ENCODE measurements at places on chromosomes 7 and 10.
A peak's percentile ranks its signal among the peaks of the same experiment; 100 is the strongest.

DNA sequence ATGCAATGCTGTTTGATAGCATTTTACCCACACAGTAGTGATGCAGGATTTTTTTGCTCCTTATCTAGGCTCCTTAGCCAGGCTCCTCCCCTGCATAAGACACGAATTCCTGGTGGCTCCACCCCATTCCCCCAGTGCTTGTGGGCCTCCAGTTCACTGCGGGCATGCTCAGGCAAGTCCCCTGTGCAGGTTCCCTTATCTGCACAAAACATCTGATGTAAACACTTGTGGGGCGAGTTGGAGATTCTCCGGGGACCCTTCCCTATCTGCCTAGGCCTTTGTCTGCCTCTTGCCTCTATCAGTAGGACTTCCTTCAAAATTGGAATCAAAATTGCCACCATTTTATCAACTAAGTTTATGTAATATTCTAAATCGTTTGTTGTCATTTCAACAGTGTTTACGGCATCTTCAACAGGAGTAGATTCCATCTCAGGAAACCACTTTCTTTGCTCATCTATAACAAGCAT is 5.4 kb upstream of the STK17A start:
- DNase-seq = peak; percentile 77

GRCh38 chr10:129772468-129773358 is 191.4 kb downstream of the EBF3 start:
- no peak for DNase-seq

DNA sequence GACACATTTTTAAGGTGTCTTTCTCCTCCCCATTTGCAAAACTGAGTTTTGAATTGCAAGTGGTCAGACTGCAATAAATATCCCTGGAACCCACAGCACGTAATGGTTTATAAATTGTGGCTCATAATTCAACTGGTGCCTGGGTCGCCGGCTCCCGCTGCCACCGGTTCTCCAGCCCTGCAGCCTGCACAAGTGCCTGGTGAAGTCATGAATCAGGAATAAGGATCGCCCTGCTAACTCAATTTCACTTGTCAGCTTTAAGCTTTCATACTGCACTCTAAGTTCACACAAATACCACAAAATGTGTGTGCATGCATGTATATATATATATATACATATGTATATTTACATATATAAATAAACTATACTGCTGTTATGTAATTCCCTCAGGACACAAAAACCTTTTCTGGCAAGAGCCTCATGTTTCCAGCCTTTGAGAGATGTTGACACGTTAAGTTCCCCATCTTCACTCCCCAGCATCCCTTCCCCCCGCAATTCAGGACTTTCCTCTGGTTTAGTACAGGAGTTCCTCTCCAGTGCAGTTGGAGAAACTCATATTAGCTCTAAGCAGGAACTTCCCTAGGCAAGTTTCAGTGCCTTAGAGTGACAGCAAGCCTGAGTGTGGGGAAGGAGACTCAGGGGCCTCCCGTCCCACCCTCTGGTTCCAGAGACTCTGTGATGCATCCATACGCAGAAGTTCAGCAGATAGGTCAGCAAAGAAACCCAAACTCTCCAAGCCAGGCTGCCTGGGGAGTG is 129.2 kb upstream of the UNC5B start:
- no peak for DNase-seq

DNA sequence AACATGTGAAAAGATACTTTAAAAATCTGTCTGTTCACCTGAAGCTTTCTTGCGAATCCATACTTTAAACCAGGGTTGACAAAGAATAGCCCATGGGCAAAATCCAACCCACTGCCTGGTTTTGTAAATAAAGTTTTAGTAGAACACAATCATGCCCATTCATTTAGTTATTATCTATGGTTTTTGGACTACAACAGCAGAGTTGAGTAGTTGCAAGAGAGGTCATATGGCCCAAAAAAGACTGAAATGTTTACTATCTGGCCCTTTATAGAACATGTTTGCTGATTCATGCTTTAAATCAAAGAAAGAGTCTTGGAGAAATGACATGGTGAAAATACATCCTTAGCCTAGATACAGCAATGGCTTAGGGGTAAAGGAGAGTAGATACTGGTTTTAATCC is 356.2 kb downstream of the RNLS start:
- no peak for DNase-seq

DNA sequence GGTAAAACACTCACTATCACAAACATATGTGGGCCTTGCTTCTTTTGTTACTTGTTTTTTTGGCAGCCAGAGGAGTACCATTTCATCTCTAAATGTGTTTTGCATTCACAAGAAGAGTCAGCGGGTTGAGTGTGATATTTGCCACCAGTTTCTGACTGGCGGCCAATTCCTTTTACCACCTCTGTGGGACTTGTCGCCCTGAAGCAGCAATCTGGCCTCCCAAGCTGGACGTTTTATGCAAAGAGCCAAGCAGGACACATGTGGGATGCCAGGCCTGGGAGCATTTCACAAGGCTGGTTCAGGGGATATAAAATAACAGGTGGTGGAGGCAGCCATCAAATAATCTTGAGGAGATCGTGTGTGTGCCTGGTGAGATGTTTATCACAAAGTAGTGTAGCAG is 61.8 kb upstream of the TRIL start:
- DNase-seq = peak; percentile 83

- DNase-seq = no peak
Measured at GRCh38 chr7:71739520-71740173, 607.7 kb downstream of the GALNT17 start.

DNA sequence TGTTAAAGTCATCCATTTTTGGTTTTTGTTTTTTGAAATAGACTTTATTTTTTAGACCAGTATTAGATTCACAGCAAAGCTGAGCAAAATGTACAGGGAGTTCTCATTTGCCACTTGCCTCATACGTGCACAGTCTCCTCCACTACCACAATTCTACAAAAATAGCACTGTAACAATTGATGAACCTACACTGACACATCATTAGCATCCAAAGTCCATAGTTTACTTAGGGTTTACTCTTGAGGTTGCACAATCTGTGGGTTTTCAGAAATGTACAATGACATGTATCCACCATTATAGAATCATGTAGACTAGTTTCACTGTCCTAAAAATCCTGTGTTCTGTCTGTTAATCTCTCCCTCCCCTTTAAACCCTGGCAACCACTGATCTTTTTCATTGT is 125.8 kb upstream of the PDSS1 start:
- no peak for DNase-seq

DNA sequence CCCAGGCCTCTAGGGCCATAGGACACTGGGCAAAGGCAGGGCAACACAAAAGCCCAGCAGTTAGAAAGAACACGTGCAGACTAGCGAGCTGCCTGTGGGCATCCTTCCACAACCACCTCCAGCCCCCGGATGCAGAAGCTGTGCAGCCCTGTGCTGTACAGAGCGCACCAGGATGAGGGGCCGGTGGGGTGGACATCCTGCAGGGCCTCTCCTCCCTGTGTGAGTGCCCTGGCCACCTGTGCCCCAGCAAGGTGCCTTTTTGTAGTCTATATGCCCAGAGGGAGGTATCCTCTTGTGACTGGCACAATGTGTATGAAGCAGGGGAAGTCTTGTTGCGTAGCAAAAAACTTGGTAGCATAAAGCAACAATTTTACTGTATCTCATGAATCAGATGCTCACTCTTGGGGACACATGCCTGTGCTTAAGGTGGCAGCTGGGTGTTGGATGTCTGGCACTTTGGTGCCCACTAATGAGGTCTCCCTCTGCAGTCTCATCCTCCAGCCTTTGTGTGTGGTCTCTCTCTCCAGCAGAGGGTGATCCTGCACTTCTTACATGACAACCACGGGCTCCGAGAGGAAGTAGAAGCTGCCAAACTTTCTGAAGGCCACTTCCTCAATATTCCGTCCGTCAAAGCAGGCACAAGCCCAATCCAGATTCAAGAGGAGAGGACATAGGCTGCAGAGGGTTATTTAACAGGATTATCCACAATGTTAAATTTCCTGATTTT is 8.7 kb downstream of the NCAPG2 start:
- peak; percentile 7 for DNase-seq

- no peak for DNase-seq
Measured at GRCh38 chr10:47420305-47421056, 36.4 kb upstream of the ZNF488 start.

DNA sequence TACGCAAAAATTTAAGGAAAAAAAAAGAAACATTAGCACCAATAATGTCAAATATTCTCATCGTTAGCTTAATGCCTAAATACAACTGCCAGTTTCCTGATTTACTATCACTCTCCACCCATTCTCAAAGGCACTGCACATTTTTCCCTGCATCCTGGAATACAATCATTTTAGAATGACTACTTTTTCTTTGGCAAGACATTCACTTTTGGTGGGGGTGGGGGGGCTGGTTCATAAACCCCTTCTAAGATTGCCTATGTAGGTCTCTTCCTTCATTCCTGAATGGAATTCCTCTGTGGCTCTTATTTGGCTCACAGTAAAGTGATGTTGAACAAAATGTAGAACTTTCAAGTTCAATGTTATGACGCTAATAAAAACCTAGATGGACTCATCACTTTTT is 74.3 kb downstream of the RNLS start:
- no peak for DNase-seq

- DNase-seq = no peak
Measured at GRCh38 chr10:37053476-37053875, 71.9 kb upstream of the ANKRD30A start.

- DNase-seq = no peak
Measured at GRCh38 chr7:94294471-94295131, 100.1 kb upstream of the COL1A2 start.

DNA sequence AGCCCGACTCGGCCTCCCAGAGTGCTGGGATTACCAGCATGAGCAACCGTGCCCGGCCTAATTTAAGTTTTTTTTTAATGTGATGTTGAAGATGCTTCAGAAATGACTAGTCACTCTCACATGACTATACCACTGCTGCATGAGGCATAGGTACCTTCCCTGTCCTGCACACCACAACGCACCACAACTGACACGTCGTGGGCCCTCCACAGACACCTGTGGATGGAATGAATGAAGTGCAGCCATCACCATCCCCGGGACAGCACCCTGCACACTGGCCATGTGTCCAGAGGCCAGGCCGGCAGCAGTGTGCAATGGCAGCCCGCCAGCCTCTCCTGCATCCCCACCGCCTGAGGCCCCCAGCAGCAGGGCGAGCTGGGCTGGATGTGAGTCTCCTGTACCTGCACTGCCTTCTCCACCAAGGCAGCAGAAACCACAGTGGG is 55.1 kb downstream of the VOPP1 start:
- no peak for DNase-seq

DNA sequence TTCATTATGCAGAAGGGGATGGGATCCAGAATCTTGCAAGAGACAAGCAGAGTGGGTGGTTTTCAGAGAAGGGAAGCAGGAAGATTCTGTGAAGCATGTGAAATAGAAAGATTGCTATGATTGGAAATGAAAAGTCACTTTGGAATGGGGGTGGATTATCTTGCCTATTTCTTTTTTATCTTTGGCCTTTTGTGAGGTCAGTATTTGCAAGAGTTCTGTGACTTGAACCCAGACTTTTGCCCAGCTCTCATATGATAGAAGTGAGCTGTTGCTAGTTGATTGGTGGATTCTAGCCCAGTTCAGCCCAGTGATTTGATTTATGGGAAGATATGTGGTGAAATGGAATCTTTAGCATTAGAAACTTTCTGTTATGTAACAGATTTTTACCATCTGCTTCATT is 17.1 kb downstream of the ENTPD7 start:
- no peak for DNase-seq

DNA sequence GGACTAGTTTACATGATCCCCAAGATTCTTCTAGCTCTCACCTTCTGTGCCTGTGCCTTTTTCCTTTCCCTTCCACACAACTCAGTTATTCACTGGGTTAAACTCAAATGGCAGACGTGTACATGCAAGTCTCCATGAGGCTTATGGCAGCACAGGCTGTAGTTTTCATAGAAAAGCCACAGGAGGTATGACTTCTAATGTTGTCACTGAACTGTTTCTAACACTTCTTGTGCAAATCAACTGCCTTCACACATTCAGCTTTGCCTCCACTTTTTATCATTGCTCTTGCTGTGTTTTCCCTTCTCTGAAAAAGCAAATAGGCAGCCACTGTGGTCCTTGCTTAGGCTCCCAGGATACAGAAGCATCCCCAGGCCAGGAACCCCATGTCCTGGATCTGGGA is 5.3 kb upstream of the GIMAP5 start:
- no peak for DNase-seq

DNA sequence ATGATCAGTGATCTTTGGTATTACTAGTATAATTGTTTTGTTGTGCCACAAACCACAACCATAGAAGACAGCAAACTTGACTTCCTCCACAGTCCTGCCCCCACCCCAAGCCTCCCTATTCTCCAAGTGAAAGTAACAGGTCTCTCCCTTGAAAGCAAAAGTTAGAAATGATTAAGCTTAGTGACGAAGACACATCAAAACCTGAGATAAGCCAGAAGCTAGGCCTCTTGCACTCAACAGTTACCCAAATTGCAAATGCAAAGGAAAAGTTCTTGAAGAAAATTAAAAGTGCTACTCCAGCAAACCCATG is 7.5 kb downstream of the SAR1A start:
- DNase-seq = no peak

GRCh38 chr7:67518580-67518979 is 521.9 kb downstream of the TYW1 start:
- DNase-seq = no peak

DNA sequence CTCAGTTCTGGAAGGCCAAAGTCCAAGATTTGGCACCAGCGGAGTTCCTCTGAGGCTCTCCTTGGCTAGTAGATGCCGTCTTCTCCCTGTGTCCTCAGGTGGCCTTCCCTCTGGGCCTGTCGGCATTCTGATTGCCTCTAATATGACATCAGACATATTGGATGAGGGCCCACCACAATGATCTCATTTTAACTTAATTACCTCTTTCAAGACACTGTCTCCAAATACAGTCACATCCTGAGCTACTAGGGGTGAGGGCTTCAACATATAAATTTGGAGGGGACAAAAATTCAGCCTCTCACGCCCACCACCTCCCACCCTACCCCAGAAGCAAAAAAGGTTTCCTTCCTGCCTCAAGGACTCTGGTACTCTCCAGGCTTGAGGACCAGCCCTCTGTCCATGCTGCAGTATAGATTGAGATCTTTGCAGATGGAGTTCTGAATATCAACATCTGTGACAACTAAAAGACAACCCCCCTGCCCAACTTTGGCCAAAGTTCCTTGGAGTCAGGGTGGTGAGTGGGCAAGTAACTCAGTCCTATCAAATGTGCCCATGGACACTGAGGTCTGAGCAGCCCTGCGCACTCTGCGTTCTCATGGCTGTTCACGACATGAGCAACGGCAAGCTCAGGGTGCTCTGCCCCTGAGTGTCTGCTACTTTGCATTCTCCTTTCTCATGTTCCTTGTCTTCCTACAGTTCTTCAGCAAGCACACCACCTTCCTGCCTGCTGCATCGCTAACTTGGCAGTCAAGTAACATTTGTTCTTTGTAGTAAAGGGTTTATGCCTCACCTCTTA is 11.5 kb downstream of the TMEM176B start:
- no peak for DNase-seq

GRCh38 chr10:30433730-30434272 is at the start of gene MAP3K8:
TSS of gene MAP3K8 (plus strand) at chr10:30434184. CDS start at chr10:30438939, 4,755 bp downstream.
- peak; percentile 22 for DNase-seq

Data from NCI-H2171 treated with DMSO at 0.1 percent for 48 hours (cell line).